ENCODE measurements at places on chromosomes 11 and 22. TPM values are rescaled to one million over a fixed set of nuclear protein-coding genes. Genes with fewer than 3 reads are reported as not detected.

DNA sequence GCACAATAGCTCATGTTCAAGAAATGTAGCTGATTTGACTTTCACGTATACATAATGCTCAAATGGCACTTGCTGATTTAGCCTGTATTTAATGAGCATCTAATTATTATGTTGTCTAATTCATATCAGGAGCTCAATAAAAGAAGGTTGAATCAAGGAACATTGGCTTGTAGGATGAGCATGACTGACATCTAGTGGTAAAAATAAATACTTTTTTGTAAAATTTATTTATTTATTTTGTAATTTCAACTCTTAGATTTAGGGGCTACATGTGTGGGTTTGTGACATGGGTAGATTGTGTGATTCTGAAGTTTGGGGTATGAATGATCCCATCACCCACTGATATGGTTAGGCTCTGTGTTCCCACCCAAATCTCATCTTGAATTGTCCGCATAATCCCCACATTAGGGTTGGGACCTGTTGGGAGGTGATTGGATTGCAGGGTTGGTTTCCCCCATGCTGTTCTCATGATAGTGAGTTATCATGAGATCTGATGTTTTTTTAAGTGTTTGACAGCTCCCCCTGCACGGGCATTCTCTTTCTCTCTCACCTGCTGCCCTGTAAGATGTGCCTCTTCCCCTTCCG, 1.7 kb upstream of the OR52E5 start:
- no peaks in the 10 kb centered on the region for H3K4me1 ChIP-seq
- H3K4me3 ChIP-seq = no peak overlapping the region
- H3K36me3 ChIP-seq = no peaks in the 10 kb centered on the region
- DNase-seq = no peak
- H3K27me3 ChIP-seq = no peaks in the 10 kb centered on the region

GRCh38 chr11:106311531-106312230, 234.2 kb downstream of the AASDHPPT start:
- H3K27me3 ChIP-seq = no peaks in the 10 kb centered on the region
- H3K27ac ChIP-seq = no peak overlapping the region
- DNase-seq = no peak
- no peaks in the 10 kb centered on the region for H3K36me3 ChIP-seq
- H3K4me3 ChIP-seq = no peak overlapping the region

Gene RFPL1
- not detected for total RNA-seq

DNA sequence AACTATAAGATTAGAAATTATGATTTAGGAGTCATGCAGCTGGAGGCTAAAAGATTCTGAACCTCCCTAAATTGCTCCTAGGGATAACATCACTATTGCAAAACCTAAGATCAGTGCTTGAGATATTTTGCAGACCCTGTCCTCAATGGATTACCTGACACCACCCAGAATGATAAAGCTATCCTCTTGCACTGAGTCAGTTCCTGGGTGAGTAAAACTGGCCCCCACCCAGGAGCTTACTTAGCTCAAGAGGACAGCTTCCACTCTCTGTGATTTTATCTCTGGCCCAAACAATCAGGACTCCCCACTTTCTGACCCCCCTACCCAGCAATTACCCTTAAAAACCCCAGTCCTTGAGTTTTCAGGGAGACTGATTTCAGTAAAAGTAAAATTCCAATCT, 2074.4 kb upstream of the RAG2 start:
- H3K4me1 ChIP-seq = no peaks in the 10 kb centered on the region
- H3K36me3 ChIP-seq = no peaks in the 10 kb centered on the region
- H3K27ac ChIP-seq = no peak overlapping the region
- no peaks in the 10 kb centered on the region for H3K27me3 ChIP-seq

Gene FAM111B
- 13.1 TPM for total RNA-seq

- H3K4me3 ChIP-seq = no peak overlapping the region
- no peaks in the 10 kb centered on the region for H3K27me3 ChIP-seq
- no peak overlapping the region for H3K27ac ChIP-seq
- DNase-seq = peak; percentile 67
Observed at GRCh38 chr11:32374261-32374711, 61.1 kb downstream of the WT1 start.

- no peaks in the 10 kb centered on the region for H3K36me3 ChIP-seq
- H3K27ac ChIP-seq = no peak overlapping the region
- no peak overlapping the region for H3K4me3 ChIP-seq
- no peak for DNase-seq
- no peaks in the 10 kb centered on the region for H3K27me3 ChIP-seq
Observed at GRCh38 chr11:128405714-128406662, 181.4 kb downstream of the ETS1 start.

GRCh38 chr22:43118953-43119458, 8.5 kb downstream of the BIK start:
- H3K4me3 ChIP-seq = no peak overlapping the region
- DNase-seq = no peak
- peaks cover 8% of the 10 kb centered on the region for H3K4me1 ChIP-seq

DNA sequence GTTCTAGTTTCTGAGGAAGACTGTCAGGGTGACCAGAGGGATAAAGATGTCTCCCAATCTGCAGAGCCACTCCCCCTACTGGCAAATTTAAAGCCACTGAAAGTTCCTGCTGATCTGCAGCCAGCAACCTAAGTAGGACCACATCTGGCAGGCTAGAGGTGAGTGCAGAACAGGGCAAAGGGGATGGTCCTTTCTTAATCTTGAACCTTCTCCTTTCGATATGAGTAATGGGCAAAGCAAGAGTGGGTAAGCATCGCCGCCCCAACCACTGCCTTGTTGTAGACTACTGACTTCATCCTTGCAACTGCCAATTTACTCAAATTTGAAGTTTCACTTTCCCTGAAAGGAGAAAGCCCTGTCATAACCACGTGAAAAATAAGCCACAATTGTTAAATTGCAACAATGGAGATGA, 30.7 kb downstream of the SCUBE2 start:
- H3K27me3 ChIP-seq = no peaks in the 10 kb centered on the region
- H3K4me3 ChIP-seq = no peak overlapping the region
- no peaks in the 10 kb centered on the region for H3K36me3 ChIP-seq
- H3K27ac ChIP-seq = no peak overlapping the region
- H3K4me1 ChIP-seq = peaks cover 21% of the 10 kb centered on the region
- peak; percentile 63 for DNase-seq

DNA sequence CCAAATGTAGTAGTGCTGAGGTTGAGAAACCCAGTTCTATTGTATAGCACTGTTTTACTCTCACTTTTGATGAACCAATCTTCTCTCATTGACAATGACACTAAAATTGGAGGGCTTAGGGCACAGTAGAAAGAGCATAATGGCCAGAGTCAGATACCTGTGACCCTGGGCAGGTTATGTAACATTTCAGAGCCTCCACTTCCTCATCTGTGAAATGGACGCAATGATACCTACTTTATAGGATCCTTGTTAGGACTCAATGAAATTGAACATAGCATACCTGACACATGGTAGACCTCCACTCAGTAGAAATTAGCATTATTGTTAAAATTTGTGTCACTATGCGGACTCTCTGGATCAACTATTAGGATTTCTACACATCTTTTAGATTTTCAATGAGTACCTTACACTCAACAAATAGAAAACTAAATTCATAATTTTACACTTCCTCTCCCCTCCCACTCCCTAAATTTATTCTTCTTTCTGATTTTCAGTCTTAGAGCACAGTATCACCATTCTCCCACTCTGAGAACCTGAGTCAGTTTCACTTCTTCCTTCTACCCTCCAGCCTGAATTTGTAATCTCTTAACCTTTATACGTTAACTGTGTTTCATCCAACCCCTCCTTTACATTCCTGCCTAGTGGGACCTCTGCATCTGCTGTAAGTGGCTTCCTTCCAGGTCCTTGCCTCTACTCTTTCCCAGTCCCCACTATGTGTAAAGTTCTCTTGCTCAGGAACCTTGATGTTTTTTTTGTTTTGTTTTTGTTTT, 78.3 kb downstream of the MICAL2 start:
- no peak overlapping the region for H3K27ac ChIP-seq
- H3K27me3 ChIP-seq = no peaks in the 10 kb centered on the region

- no peaks in the 10 kb centered on the region for H3K36me3 ChIP-seq
- no peak overlapping the region for H3K4me3 ChIP-seq
- no peaks in the 10 kb centered on the region for H3K27me3 ChIP-seq
- no peak for DNase-seq
- no peak overlapping the region for H3K27ac ChIP-seq
Observed at GRCh38 chr11:14927146-14927545, 35.1 kb upstream of the CYP2R1 start.

DNA sequence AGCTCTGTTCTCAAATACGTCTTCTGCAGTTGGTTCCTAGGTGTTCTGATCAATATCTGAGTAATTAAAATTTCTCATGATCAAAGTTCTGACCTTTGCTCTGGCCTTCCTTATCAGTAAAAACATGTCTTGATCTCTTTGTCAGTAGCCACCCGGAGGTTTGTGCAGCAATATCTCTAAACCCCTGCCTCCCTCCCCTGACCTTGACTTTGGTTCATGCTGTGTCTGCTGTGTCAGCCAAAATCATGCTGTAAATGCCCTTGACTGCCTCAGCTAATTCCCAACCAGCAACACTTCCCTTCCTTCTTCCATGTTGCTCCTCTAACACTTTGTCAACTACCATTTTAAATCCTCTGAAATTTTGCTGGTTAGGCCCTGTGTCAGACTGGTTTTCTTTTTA, 424.7 kb downstream of the FAM181B start:
- H3K36me3 ChIP-seq = no peaks in the 10 kb centered on the region
- H3K27ac ChIP-seq = no peak overlapping the region
- H3K27me3 ChIP-seq = no peaks in the 10 kb centered on the region
- DNase-seq = no peak

GRCh38 chr11:72591785-72592502, 82.3 kb downstream of the PDE2A start:
- DNase-seq = no peak
- peaks cover 94% of the 10 kb centered on the region for H3K27me3 ChIP-seq
- no peaks in the 10 kb centered on the region for H3K36me3 ChIP-seq
- no peak overlapping the region for H3K27ac ChIP-seq
- H3K4me1 ChIP-seq = peaks cover 27% of the 10 kb centered on the region
- H3K4me3 ChIP-seq = no peak overlapping the region

DNA sequence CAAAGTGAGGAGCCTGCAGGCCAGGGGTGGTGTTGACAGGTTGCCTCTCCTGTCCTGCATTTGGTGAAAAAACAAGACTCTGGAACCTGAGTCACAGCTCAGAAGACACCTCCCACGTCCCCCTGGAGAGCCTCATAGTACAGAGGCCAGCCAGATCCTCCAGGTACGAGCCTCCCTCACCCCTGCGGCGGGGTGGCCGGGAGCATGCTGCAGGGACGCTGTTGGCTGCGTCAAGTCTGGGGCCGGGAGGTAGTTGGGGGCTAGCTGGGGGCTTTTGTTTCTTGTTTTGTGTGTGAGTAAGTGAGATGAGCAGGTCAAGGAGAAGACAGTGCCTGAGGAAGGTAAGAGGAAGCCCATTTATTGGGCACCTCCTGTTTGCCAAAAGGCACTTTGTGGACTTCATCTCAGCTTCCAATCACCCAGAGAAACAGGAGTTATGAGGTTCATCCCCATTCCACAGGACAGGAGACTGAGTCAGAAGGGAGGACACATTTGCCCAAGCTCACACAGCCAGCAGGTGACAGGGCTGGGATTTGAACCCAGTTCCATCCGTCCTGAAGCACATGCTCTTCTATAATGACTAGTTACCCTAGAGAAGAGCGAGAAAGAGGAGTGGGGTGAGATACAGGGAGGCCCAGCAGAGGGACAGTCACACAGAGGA, 18.3 kb upstream of the WNT11 start:
- H3K27me3 ChIP-seq = no peaks in the 10 kb centered on the region
- H3K4me1 ChIP-seq = no peaks in the 10 kb centered on the region
- DNase-seq = no peak
- no peak overlapping the region for H3K4me3 ChIP-seq
- no peaks in the 10 kb centered on the region for H3K36me3 ChIP-seq

GRCh38 chr11:1486054-1486825, at the start of gene MOB2:
TSS of gene MOB2 (minus strand) at chr11:1486779. CDS start at chr11:1486556, 223 bp downstream.
- no peaks in the 10 kb centered on the region for H3K4me1 ChIP-seq
- no peak within 1 kb of the TSS for H3K4me3 ChIP-seq
- DNase-seq = no peak
